ENCODE measurements at places on chromosomes 2 and 18.

GRCh38 chr2:204022550-204022949, 86.0 kb downstream of the ICOS start:
- no peak for DNase-seq

GRCh38 chr2:216663106-216663505, 29.9 kb downstream of the IGFBP2 start:
- no peak for DNase-seq

GRCh38 chr2:179938026-179938425, 69.1 kb downstream of the CWC22 start:
- no peak for DNase-seq

DNA sequence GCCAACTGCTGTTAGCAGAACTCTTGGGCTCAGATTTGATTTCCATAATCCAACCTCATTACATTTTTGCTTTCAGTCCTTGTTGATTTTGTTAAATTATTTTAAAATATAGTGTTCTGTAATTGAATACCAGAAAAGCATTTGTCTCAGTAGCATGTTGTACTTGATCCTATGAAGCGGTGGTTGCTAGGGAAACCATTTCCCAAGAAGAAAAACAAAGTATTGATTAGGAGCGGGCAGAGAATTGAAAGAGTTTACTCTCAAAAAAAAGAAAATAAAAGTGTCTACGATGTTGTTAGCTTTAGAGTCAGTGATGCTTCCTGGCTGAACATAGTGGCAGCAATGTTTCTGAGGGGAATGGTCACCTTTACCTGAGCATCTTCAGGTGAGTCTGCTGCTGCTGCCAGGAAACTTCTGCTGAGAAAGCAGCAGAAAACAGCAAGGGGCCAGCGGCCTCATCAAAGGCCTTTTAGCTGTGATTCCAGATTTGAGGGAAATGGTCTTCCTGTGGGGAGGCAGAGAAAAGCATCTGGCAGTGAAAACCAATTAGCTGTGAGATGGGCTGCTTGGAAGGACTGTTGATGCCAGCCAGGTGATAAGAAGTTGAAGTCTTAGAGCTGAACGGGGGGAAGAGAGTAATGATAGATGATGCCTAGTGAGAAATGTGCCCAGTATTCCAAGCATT, 37.1 kb downstream of the CRIM1 start:
- no peak for DNase-seq

DNA sequence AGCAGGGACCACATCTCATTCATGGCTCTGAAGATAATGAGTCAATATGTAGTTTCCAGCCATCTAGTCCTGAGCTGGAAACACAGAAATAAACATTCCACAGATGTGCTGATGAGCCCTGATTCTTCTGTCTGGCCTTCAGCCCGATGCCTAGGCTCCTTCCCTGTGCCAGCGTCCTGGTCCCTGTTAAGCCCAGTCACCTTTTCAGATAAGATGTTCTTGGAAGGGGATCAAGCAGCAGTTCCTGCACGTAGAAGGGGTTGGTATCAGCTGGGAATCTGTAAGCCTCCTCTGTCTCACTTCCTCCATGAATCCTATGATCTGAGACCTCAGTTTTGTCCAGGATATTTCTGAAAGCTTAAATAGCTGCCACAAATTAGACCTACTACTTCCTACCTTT, 149.3 kb downstream of the TTC32 start:
- DNase-seq, result no peak

GRCh38 chr18:51164761-51165281, 32.7 kb downstream of the MEX3C start:
- no peak for DNase-seq

- DNase-seq, result no peak
Measured at GRCh38 chr2:206557321-206557720, 85.0 kb upstream of the FAM237A start.

GRCh38 chr2:70527447-70528080, 26.1 kb downstream of the TGFA start:
- no peak for DNase-seq

DNA sequence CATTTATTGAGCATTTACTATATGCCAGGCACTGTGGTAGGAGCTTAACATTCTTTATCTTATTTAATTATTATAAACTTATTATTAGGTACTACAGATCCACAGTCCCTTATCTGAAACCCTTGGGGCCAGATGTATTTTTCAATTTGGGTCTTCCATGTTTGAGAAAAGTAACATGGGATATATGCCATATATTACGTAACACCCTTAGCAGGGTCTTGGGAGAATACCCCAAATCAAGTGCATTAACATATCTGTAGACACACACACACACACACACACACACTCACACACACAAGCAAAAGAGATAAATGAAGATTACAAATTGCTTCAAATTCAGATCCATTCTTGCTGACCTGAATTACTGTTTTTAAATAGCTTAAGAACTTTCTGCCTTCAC, 13.7 kb downstream of the NTSR2 start:
- DNase-seq, result no peak

- DNase-seq, result no peak
Measured at GRCh38 chr2:127646487-127647241, 711 bp downstream of the GPR17 start.

GRCh38 chr2:168025487-168026202, 221.8 kb downstream of the STK39 start:
- no peak for DNase-seq

GRCh38 chr2:21559351-21559750, 435.6 kb downstream of the TDRD15 start:
- no peak for DNase-seq

- no peak for DNase-seq
Measured at GRCh38 chr2:119245076-119245840, 21.6 kb downstream of the STEAP3 start.

DNA sequence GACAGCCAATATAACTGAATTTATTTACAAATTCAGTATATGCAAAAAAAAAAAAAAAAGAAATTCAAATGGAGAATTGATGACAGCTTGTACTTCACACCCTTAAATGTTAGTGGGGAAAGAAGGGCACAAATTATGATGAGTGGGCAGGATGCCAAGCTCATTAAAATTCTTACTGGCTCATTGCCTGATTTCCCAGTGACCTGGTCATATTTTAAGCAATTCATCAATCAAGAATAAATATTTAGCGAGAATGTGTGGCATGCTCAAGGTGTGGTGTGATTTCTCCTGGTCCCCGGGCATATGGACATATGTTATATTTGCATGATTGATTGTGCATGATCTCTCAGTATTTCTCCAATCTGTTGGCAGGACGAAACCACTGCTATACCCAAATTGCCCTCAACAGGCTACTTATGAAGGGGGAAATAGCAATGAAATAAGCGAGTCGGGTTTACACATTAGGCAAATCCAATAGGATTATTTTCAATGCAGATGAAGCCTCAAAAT, 883.0 kb downstream of the LRRTM4 start:
- DNase-seq, result no peak

GRCh38 chr2:225008935-225009334, 33.3 kb downstream of the DOCK10 start:
- DNase-seq, result no peak

DNA sequence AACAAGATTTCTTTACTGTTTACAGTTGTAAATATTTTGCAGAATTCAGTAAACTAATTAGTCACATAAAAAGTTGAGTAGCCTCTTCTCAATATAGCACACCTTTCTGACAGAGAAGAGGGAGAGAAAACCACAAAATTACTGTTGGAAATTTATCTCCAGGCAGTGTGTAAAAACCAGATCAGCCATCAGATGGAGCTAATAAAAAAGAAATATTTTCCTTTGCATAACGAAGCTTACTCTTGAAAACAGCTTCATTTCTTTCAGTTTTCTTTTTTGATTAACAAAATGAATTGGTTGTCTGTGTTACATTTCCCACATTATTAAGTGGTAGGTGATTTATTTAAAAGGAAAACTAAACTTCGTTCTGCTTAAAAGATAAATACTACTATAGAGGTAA, 259.3 kb upstream of the KCNJ3 start:
- no peak for DNase-seq

- DNase-seq, result no peak
Measured at GRCh38 chr2:158766524-158766923, 28.6 kb upstream of the DAPL1 start.

DNA sequence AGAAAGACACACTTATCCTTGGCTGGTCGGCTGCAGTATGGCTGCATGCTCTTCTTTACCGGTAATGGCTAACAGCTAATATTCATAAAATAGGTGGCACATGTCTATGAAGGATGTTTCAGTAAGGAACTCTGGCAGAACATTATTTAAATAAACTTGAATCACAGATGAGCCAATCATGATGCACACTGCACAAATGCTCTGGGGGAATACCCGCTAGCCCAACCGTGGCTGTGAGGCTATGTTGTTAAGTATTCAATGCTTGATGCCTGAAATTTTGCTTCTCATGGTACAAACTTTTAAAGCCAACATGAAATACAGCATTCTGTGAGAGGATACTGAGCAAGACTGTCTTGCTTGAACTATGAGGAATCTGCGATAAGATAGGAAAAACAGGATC, 505.8 kb downstream of the ZEB2 start:
- no peak for DNase-seq

DNA sequence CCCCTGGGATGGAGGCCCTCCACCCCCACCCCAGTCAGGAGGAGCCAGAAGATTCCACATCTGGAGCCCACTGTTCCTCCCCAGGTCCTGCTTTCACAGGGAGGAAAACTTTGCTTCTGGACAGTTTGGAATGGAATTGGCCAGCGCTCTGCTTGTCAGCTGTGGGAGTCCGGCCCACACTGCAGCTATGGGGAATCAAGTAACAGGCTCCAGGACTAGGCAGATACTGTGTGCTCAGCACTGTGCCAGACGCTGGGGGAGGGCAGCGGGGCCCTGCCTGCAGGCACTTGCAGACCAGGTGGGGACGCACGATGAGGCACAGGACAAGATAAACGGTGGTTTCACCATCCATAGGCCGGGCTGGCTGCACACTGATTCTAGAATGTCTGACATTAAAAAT, 114.0 kb downstream of the STPG4 start:
- DNase-seq, result no peak

Data from stimulated activated CD4-positive, alpha-beta T cell treated with anti-CD3 and anti-CD28 coated beads, Interleukin-15, amount 100 ng/mL, for 1 hour (primary cell).